Eye (tissue), 1 donor: ENCODE measurements at places on chromosomes 2 and 18.

- DNase-seq, result peak; percentile 14
Measured at GRCh38 chr2:138948070-138948539, 167.9 kb upstream of the NXPH2 start.

GRCh38 chr2:179181002-179181401, 83.6 kb downstream of the SESTD1 start:
- no peak for DNase-seq

DNA sequence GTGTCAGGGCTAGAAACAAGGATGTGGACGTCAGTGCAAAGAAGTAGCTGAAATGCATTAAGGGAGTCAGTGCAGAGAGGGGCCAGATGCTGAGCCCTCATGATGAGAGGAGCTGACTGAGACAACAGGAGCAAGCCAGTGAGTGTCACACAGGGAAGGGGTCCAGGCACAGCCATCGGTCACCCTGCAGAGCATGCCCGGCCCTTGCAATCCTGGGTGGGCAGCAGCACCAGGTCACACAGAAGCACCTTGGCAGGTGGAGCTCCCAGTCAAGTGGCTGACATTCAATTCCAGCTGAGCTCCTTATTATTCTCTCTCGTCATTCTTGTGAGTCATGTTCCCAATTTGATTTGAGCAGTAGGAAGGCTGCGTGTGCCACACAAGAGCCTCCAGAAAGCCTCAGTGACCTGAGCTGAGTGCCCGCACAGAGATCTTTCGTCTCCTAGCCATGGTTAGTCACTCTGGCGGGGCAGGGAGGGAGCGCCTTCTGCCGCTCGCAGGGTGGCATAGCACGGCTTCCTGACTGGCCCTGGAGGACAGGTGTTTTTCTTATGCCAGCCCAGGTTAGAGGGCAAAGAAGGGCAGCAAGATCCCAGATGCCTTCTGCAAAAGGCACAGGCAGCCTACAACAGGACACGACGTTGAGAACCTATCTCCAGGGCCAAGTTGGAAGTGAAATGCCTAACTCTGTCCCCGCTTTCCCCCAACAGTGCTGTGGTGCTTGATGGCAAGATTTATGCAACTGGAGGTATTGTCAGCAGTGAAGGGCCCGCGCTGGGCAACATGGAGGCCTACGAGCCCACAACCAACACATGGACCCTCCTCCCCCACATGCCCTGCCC, 220.9 kb downstream of the ATAD2B start:
- DNase-seq, result no peak

GRCh38 chr2:215352602-215353001, 40.7 kb downstream of the ATIC start:
- DNase-seq, result no peak

DNA sequence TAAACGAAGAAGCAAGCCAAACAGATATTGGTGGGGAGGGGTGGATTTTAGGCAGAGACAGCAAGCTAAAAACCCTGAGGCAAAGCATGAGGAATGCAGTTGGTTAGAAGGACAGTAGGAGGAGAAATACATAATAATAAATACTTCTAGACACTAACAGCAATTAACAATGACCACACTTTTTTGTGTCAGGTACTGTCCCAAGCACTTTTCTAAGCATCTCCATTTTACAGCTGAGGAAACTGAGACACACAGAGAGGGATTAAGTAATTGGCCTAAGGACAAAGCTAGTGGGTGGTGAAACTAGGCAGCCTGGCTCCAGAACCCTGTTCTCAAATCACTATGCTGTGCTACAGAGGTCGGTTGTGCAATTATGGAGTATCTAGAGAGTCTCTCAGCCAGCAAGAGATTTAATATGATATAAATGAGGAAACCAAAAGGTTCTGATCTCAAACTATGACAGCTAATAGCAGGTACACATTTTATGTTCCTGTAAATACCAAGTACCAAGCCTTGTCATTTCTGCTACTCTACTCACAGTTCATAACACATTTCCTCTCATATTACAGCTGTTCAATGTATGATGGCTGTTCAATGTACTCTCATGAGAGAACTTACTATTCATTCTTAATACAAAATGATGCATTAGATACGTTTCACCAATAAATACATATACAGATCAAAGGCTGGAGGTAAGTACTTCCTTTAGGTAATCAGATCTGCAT, 5.3 kb downstream of the MAP4K3 start:
- no peak for DNase-seq

DNA sequence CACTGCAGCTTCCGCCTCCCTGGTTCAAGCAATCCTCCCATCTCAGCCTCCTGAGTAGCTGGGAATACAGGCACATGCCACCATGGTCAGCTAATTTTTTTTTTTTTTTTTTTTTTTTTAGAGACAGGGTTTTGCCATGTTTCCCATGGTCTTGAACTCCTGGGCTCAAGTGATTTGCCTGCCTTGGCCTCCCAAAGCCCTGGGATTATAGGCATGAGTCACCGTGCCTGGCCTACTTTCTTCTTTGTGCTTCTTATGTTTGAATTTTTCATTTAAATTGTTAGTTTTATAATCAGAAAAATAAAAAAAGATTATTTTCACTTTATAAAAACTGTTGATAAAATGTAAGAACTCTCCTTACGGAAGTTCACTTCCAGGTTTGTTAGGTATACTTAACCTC, 101.5 kb upstream of the LPIN2 start:
- no peak for DNase-seq

- no peak for DNase-seq
Measured at GRCh38 chr2:126482582-126483464, 173.1 kb upstream of the GYPC start.

DNA sequence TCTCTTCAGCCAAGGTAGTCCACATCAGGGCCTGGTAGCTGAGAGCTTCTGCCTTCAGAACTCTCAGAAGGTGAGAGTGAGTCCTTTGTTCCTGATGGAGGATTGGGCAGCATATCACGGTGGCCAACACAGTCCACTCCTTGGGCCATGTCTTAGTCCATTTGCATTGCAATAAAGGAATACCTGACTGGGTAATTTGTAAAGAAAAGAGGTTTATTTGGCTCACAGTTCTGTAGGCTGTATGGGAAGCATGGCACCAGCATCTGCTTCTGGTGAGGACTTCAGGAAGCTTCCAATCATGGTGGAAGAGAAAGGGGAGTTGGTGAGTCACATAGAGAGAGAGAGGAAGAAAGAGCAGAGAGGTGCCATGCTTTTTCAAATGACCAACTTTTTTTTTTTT, 98.8 kb downstream of the ADCYAP1 start:
- no peak for DNase-seq

DNA sequence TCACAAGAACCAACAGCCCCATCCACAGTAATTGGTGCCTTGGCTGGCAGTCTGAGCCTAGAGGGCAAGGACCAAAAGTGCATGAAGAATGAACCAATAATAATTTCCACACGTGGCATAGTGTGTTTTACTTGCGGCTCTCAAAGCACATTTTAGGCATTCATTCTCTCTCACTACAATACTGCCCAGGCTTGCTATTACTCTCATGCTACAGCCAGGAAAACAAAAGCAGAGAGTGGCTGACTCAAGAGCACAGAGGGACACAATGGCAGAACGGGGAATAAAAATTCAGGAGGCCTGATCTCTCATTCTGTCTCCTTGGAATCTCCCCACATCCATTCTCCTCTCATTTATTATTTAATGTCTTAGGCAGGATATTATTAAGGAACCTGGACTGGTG, 57.0 kb upstream of the NOL4 start:
- DNase-seq, result no peak

DNA sequence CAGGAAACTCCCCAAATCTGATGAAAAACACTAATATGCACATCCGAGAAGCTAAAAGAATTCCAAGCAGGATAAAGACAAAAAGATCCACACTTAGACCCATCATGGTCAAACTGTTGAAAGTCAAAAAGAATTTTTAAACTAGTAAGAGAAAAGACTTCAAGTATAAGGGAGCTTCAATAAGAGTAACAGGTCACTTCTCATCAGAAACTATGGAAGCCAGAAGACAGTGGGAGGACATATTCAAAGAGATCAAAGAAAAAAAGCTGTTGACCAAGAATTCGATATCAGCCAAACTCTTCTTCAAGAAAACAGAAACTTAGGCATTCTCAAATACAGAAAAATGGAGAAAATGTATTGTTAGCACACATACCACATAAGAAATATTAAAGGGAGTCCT, 50.4 kb downstream of the ZC3H8 start:
- no peak for DNase-seq

GRCh38 chr18:2909431-2910140, 62.8 kb downstream of the EMILIN2 start:
- DNase-seq, result no peak

DNA sequence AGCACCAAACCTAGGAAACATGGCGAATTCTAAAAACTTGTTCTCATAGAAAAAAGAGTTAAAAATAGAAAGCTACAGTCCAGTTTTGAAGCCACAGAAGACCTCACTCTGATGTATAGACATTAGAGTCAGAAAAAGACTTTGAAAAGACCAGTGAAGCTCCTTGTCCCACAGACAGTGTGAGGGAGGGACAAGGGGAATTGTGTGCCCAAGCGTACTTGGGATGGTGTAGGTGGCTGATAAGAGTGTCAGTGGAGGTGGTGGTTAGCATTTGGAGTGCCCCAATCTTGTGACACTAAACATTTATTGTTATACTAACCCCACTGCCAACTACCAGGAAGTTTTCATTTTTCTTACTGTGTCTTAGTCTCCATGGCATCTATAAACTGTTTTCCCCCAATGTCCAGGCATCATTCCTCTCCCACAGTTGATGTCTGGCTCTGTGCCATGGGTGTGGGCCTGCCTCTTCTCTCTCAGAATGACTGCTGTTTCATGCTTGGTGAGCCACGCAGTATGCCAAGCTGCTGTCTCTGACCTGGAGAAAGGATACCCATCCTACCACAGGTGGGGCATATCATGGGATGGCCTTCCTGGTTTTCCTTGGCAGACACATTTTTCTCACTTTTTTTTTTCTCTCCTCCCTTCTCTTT, 161.4 kb downstream of the RPIA start:
- no peak for DNase-seq

GRCh38 chr2:37831081-37831780, 93.9 kb upstream of the RMDN2 start:
- no peak for DNase-seq

GRCh38 chr2:18988631-18989232, 369.7 kb downstream of the OSR1 start:
- no peak for DNase-seq

DNA sequence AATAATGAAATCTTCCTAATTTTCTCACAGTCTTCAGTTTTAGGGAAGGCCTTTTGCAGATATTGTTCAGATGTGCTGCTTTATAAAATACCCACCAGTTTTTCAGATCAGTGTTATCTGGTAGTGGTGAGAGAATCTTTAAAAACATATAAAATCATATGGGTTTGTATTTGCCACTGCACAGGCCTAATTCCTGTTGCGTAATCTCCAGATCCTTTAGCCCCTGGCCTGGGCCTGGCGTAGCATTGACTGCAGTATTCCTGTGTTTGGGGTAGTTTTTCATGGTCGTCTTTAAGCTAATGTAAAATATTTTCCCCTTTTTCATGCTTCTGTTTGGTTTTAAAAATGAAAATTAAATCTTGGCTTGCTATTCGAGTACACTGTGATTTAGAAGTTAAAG, 43.2 kb downstream of the TSHZ1 start:
- no peak for DNase-seq

- peak; percentile 85 for DNase-seq
Measured at GRCh38 chr18:32771169-32771751, 1.6 kb downstream of the KLHL14 start.

- no peak for DNase-seq
Measured at GRCh38 chr2:110219496-110220189, 7.3 kb upstream of the MTLN start.

DNA sequence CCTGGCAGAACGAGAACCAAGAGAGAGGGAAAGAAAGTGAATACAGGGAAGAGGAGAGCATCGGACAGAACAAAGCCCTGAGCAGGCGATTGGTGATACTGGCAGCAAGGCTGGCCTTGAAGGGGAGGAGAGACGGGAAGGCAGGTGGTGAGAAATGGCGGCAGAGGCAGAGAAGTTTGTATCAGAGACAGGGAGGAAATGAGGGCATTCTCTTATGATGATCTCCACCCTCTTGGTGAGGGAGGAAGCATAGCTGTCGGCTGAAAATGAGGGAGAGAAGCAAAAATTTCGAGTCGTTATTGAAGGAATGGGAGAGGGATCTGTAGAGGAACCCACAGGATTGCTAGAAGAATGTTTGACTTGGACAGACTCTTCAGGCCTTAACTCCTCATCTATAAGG, 80.6 kb downstream of the CLIP4 start:
- DNase-seq, result no peak

- no peak for DNase-seq
Measured at GRCh38 chr2:37638973-37639372, 32.5 kb downstream of the CDC42EP3 start.

GRCh38 chr2:30194421-30194820, 36.9 kb upstream of the LBH start:
- DNase-seq, result no peak

DNA sequence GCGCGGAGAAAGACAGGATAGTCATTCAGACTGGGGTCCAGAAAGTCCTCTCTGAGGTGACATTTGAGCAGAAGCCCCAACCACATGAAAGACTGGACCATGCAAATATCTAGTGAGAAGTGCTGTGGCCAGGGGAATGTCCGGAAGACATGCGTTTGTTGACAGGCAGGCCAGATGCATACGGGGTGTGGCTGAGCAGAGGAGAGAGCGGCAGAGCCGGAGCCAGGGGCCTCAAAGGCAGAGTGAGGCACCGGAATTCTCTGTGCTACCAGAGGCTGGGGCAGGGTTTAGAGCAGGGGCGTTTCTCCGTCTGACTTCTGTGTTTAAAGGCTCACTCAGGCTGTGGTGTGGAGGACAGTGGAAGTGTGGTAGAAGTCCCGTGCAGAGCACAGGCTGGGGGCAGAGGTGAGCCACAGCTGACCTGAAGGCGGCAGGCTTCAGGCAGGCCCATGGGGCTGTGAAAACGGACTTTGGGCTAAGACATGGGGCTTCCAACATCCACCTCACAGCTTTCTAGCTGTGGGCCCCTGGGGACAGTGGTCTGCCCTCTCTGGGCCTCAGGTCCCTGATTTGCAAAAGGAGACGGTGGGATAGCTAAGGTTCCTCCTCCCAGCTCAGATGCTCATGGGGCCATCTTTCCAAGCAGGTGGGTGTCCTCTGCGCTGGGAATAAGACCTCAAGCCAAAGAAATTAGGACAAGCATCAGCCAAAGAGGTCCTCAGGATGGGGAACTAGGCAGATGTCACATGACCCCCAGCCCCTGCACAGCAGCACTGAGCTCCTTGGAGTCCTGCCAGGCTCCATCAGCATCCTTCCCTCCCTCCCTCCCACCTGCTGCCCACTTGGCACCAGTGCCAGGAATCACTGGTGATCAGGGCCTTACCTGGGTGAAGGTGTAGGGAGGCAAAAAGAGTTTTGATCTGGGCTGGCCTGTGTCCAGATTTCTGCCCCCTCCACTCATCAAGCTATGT, 11.2 kb downstream of the RUFY4 start:
- DNase-seq, result no peak
